ENCODE measurements at places on chromosomes 16 and 17. TPM values are rescaled to one million over a fixed set of nuclear protein-coding genes. Genes with fewer than 3 reads are reported as not detected.

- no peak overlapping the region for H3K4me3 ChIP-seq
- H3K27me3 ChIP-seq: peaks cover 51% of the 10 kb centered on the region
- no peak for DNase-seq
- no peak overlapping the region for H3K27ac ChIP-seq
- H3K36me3 ChIP-seq: no peaks in the 10 kb centered on the region
Measured at GRCh38 chr17:79201536-79202227, 127.1 kb downstream of the ENGASE start.

DNA sequence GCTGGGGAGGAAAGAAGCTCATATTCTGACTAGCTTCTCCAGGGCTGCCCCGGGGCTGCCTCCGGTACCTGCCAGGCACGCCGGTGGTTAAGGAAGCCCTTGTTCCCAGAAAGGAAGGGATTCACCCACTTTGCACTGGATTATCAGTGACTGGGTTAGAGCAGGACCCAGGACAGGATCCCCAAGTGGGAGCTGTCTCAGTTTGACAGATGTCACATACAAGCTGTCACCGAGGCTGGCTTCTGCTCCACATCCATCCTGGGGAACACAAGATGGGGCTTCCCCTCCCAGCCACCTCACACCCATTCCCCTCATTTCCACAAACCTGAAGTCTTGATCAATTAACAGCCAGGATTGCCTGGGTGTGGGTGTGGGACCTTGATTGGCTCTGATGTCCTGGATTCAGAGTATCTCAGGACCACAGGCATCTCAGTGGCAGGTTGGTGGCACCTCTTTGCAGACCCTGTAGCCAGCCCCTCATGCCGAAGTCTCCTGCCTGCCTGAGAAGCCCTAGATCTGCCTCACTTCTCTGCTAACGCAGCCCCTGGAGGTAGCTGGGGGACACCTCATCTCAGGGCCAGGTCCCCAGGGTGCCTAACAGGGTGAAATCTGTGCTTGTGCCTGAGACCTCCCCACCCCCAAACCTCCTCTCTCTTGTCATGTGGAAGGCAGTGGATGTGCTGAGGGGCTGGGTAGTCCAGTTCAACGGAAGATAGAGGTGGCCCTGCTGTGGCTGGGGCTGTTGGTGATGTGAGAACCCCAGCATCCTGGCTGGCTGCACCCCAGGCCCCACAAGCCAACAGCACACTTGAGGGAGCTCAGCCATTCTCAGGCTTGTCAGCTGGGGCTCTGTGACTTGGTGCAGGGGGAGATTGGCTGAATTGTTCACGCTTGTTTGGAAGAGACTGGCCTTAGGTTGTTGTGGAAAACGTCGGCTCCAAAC is 1.4 kb downstream of the CACNG5 start:
- no peaks in the 10 kb centered on the region for H3K4me1 ChIP-seq
- no peak overlapping the region for H3K27ac ChIP-seq
- no peak for DNase-seq
- no peaks in the 10 kb centered on the region for H3K36me3 ChIP-seq
- H3K4me3 ChIP-seq: no peak overlapping the region

Gene CLDN7
- total RNA-seq: 0.42 TPM

DNA sequence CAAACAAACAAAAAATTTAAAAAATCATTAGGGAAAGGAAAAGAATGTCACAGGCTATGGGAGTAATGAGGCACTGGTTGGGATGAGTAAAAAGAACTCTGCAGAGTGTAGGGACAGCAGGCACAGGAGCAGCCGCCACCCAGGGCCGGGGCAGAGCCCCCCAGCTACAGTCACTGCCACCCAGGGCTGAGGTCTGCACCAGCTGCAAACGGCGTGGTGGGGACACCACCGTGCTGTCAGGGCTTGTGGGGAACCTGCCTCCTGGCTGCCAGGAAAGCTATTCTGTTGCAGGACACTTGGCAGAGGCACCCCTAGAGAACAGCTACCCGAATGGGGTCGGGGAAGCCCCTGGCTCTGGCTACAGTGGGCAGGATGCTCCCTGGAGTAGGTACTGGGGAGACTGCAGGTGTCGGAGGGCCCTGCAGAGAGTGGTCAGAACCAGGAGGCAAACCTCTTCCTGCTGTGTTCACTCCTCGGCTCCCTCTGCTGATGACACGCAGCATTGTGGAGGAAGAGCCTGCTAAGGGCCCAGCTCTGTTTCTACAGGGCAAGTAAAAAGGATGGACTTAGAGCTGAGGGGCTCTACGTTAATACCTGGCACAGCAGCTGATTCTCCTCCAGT is 32.3 kb upstream of the CAPN15 start:
- peaks cover 8% of the 10 kb centered on the region for H3K4me1 ChIP-seq
- H3K36me3 ChIP-seq: peaks cover 15% of the 10 kb centered on the region
- no peak overlapping the region for H3K27ac ChIP-seq

DNA sequence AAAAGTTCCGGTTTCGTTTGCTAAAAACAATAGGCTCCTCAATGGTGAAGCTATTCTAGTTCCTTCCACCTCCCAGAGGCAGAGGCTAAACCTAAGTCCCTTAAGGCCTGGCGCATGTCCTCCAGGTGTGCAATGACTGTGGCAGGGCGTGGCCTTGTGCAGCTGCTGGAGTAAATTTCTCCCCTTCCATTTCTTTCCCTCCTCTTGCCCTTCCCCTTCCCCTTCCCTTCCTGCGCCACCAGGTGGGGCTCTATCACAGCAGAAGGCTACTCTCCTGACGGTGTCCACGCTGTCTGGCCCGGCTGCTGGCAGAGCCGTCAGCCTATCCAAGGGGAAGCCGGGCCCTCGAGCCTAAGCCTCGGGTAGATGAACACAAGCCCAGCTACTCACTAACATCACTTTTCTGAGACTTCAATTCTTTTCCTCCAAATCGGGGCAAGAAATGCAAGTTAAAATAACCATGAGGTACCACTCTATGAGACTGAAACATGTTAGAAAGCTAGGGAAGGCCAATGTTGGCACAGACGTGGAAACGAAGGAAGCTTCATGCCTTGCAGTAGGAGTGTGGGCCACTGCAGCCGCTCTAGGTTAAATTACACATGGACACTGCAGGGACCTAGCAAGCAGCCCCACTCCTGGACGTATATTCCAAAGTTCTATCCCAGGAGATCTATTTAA is 34.4 kb downstream of the C16orf78 start:
- H3K36me3 ChIP-seq: peaks cover under 1% of the 10 kb centered on the region
- peaks cover 5% of the 10 kb centered on the region for H3K4me1 ChIP-seq
- H3K27ac ChIP-seq: no peak overlapping the region
- H3K27me3 ChIP-seq: peaks cover 16% of the 10 kb centered on the region
- no peak overlapping the region for H3K4me3 ChIP-seq

DNA sequence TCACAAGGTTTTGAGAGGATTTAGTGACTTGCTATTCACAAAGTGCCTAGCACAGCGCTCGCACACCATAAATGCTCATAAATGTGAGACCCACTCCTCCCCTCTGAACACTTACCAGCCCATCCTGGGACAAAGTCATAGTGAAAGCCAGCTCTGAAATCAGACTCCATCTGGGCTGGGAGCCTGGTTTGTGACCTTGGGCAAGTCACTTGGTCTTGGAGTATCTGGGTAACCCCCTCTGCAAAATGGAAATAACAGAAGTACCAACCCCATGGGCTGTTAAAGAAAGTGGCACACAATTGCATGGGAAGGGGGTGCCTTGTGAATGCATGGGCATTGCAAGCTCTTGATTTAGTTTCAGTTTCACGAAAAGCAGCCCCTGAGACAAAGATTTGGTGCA is 104.7 kb upstream of the CDH5 start:
- no peaks in the 10 kb centered on the region for H3K27me3 ChIP-seq
- DNase-seq: no peak
- peaks cover 42% of the 10 kb centered on the region for H3K4me1 ChIP-seq
- H3K36me3 ChIP-seq: no peaks in the 10 kb centered on the region
- no peak overlapping the region for H3K27ac ChIP-seq

DNA sequence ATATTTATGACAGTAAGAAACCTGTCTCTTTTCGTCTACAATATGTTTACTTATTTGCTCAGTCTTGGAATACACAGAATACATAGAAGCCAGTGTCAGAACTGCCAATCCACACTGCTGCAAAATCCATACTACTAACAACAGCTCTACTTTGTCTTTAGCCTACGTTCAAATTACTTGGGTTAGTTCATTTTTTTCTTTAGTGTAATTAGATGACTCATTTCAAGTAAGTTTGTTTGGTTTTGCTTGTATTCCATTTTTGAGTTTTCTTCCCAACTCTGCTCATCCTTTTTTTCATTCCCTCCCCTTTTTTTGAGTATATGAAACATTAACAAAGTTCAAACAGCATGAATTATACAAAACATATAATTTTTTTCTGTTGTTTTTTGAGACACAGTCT is 16.9 kb downstream of the CMC2 start:
- H3K27me3 ChIP-seq: no peaks in the 10 kb centered on the region

- H3K4me3 ChIP-seq: no peak overlapping the region
- peaks cover 57% of the 10 kb centered on the region for H3K4me1 ChIP-seq
- no peaks in the 10 kb centered on the region for H3K27me3 ChIP-seq
- H3K36me3 ChIP-seq: peaks cover 3% of the 10 kb centered on the region
Measured at GRCh38 chr17:45123930-45124796, 8.2 kb downstream of the PLCD3 start.

DNA sequence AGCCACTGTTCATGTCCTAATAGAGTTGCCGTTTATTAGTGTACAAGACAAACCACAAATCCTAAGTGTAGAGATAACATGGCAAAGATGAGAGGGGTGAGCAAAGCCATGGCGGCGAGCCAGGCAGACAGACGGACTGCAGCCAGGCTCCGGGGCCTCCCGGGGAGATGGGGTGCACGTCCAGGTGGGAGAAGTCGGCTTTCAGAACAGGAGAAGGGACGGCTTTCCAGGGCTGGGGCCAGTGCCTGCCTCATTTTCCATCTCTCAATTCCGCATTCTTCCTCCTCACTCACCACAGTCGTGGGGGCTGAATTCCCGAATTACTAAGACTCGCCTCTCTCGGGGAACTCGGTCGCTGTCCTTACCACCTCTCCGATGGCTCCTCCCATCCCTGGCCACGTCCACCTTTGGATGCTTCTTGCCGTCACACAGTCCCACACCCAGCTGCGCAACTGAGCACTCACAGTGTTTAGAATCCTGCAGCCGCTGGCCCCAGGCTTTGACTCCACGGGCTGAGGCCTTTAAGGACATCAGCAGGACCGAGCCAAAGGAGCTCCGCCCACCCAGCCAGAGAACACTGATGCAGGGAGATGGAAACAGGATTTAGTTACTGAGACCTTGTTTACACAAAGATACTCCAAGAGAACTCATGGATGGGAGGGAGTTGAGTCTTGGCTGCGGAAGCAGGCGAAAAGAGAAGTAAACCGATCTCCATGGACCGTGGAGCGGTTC is 59.7 kb downstream of the RNF112 start:
- no peaks in the 10 kb centered on the region for H3K4me1 ChIP-seq
- no peak for DNase-seq
- no peak overlapping the region for H3K27ac ChIP-seq
- peaks cover 4% of the 10 kb centered on the region for H3K27me3 ChIP-seq
- H3K36me3 ChIP-seq: no peaks in the 10 kb centered on the region

GRCh38 chr17:81685108-81685507 is 1.3 kb downstream of the HGS start:
- H3K36me3 ChIP-seq: peaks cover 15% of the 10 kb centered on the region
- no peaks in the 10 kb centered on the region for H3K27me3 ChIP-seq
- H3K4me3 ChIP-seq: peak overlapping the region; percentile 89
- DNase-seq: no peak

- DNase-seq: no peak
- peaks cover 9% of the 10 kb centered on the region for H3K27me3 ChIP-seq
- H3K4me3 ChIP-seq: no peak overlapping the region
- peaks cover 21% of the 10 kb centered on the region for H3K4me1 ChIP-seq
Measured at GRCh38 chr17:28407974-28408306, 1.9 kb upstream of the SLC46A1 start.

- DNase-seq: no peak
- no peaks in the 10 kb centered on the region for H3K27me3 ChIP-seq
- no peaks in the 10 kb centered on the region for H3K4me1 ChIP-seq
Measured at GRCh38 chr16:51801635-51802034, 650.6 kb upstream of the SALL1 start.

DNA sequence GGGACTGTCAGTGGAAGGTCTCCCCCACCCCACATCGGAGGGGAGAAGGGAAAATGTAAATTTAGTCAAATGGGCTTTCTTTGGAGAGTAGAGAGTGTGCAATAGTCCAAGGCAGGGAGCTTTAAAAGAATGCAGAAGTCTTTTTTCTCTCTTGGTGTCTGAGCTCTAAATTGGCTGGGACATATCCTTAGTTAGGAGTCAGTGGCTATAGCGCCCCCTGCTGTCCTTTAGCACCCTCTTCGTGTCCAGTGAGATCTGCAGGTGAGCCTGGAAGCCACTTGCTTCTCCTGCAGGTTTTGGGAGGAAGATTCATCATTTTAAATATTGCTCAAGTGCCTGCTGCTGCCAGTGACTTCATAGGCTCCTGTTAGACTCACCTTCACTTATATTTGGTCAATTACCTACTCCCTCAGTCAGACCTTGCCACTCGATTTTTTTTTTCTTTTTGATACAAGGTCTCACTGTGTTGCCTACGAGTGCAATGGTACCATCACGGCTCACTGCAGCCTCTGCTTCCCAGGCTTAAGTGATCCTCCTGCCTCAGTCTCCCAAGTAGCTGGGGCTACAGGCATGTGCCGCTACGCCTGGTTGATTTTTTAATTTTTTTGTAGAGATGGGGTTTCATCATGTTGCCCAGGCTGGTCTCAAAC is 174.8 kb downstream of the PRKCB start:
- no peak overlapping the region for H3K27ac ChIP-seq
- H3K4me3 ChIP-seq: no peak overlapping the region
- no peaks in the 10 kb centered on the region for H3K36me3 ChIP-seq
- H3K4me1 ChIP-seq: no peaks in the 10 kb centered on the region
- no peak for DNase-seq

- no peak for DNase-seq
- H3K27ac ChIP-seq: no peak overlapping the region
- H3K36me3 ChIP-seq: peaks cover 15% of the 10 kb centered on the region
- H3K27me3 ChIP-seq: no peaks in the 10 kb centered on the region
Measured at GRCh38 chr17:50120475-50121253, 9.3 kb downstream of the SAMD14 start.

DNA sequence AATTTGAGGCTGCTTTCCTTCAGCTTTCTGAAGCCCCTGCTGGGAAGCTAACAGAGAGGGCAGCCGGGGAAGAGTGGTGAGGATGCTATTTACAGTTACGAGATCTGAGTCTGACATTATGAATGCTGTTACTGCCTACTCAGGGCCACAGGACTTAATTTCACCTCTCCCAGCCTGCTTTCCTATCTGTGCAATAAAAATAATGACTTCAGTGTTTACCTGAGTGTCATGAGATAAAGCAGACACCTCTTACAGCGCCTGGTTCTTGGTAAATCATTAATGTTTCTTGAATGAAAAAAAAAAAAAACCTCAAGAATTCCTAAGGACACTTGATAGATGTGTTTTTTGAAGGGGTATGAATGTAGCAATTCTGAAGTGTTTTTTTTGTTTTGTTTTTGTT is 24.2 kb upstream of the CPHXL start:
- H3K27me3 ChIP-seq: peaks cover 2% of the 10 kb centered on the region
- DNase-seq: no peak
- H3K4me3 ChIP-seq: no peak overlapping the region
- H3K27ac ChIP-seq: no peak overlapping the region
- H3K36me3 ChIP-seq: no peaks in the 10 kb centered on the region

GRCh38 chr17:35052241-35052610 is 11.3 kb downstream of the RFFL start:
- DNase-seq: no peak
- H3K4me3 ChIP-seq: no peak overlapping the region
- H3K4me1 ChIP-seq: peaks cover 23% of the 10 kb centered on the region
- H3K27me3 ChIP-seq: no peaks in the 10 kb centered on the region
- peak overlapping the region; percentile 10 for H3K27ac ChIP-seq

- H3K27me3 ChIP-seq: peaks cover 4% of the 10 kb centered on the region
- DNase-seq: no peak
- no peaks in the 10 kb centered on the region for H3K36me3 ChIP-seq
- peaks cover 3% of the 10 kb centered on the region for H3K4me1 ChIP-seq
- H3K4me3 ChIP-seq: no peak overlapping the region
Measured at GRCh38 chr16:76265434-76266045, 11.7 kb upstream of the CNTNAP4 start.

All from chondrocyte (in vitro differentiated cells).